Stimulated activated naive CD4-positive, alpha-beta T cell treated with Interleukin-2 at 50 U/mL for 16 hours (primary cell): ENCODE measurements at places on chromosomes 4 and X.

GRCh38 chr4:3062471-3062870 lies 11.9 kb downstream of the HTT-AS start:
- no peak for DNase-seq

DNA sequence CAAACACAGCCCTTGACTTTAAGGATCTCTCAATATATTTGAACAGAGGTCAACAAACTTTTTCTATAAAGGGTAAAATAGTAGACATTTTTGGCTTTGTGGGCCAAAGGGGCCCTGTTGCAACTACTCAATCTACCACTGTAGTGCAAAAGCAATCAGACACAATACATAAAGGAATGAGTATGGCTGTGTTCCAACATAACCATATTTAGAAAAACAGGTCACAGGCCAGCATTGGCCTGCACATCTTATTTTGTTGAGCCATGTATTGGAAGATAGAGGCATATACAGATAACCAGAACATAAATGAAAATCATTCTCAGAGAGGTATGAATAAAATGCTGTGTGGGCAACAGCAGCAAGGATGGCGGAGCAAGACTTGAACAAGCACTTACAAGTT lies 49.8 kb downstream of the MID1 start:
- no peak for DNase-seq

- DNase-seq: no peak
Observed at GRCh38 chr4:105225500-105225899, 78.8 kb downstream of the TET2 start.

DNA sequence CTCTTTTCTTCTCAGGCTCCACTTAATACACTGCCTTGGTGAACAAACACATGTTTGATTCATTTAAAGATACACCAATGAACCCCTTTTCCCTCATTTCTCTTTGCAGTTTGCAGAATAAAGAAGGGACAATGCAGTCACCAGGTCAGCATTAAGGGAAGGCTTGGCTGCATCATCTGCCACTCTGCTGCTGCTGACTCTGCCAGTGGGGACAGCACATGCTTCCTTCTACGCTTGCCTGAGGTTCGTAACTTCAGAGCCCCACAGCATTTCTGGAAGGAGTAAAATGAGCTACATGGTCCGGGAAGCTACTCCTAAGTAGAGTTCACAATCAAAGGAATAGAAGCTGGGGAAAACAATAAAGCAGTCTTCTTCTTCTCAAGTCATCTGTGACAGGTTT lies 178.9 kb upstream of the GATB start:
- DNase-seq: no peak

GRCh38 chr4:102317459-102317858 lies 27.8 kb downstream of the SLC39A8 start:
- no peak for DNase-seq

DNA sequence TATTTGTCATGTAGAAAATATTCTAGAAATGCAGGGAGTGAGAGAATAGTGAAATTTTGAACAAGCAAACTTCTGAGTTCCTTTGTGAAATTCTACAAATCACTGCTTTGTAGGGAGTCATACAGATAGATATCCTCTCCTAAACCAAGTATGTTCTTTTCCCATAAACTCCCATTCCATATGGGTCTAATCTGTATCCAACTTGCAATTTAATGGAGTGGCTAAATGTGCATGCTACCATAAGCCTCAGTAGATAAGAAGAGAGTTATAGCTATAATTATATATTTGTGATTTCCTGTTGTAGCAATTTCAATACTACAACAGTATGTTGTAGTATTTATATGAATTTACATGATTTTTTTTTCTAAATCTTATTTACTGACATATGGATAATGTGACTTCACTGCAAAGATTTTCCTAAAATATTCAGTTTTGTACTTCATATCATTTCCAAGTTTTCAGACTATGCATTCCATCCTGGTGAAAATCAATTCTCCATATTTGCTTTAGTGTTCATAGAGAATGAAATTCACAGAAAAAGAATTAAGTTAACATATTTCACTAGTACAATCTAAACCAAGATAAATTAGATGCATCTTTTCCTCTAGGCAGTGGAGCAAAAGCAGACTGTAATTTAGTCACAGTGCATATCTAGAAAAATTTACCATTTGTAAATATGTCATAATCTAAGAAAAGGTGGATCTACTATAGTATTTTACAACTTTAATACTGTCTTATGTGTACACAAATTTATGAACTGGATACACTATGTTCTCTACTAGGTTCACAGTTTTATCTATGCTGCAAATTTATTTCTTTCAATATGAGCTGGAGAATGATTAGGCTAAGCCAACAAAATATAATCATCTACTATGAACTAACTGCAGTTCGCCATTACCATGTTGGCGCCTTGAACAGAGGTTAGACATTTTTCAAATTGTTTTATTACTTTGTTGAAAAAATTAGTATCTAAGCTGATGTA lies 372.9 kb upstream of the NDST3 start:
- DNase-seq: no peak

- no peak for DNase-seq
Observed at GRCh38 chr4:108191269-108191914, 22.7 kb upstream of the LEF1 start.

- no peak for DNase-seq
Observed at GRCh38 chr4:173039617-173040577, 128.7 kb upstream of the GALNT7 start.

DNA sequence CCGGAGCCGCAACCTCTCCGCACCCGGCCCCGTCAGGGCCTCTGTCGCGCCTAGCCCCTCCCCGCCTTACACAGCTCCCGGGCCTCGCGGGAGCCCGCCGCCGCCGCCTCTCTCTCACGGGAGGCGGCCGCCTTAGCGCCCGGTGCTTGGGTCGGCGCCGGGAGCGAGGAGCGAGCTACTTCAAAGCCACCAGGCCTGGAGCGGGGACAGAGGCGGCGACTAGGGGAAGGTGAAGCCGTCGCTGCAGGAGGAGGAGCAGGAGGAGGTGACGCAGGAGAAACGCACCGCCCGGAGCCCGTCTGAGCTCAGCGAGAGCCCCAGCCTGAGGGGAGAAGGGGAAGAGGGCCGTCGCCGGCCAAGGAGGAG lies 250 bp downstream of the USP9X start:
- DNase-seq: peak; percentile 61

GRCh38 chr4:26784207-26784865 lies 76.3 kb upstream of the STIM2 start:
- DNase-seq: no peak

DNA sequence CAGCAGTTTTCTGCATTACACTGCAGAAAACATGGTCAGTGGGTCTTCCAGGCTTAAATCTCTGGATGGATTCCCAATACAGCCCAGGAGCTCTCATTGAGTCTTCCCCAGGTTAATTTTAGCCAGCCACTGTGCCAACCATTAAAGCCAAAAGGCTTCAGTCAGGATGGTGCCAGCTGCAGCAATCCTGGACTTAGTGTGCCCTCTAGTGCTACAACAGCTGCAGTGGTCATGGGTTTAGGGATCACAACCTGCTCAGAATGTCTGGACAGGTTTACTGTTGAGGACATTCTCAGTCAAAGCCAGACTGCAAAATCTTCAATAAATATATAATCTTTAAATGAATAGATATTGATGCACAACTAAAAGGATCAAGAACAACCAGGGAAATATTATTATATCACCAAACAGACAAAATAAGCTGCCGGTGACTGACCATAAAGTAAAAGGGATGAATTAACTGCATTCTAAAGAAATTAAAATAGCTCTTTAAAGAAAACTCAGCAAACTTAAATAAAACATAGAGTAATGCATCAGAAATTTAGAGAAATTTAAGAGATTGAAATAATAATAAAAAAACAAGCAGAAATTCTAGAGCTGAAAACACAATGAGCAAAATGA lies 639.9 kb downstream of the SPOCK3 start:
- no peak for DNase-seq

DNA sequence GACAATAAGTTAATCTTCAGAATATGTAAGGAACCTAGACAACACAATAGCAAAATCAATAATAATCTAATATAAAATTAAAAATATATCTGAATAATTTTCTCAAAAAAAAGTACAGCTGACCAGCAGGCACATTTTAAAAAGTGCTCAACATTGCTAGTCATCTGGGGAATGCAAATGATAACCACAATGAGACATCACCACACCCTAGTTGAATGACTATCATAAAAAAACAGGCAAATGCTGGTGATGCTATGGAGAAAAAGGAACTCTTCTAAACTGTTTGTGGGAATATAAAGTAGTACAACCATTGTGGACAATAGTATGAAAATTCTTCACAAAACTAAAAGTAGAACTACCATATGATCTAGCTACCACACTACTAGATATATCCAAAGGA lies 956.9 kb upstream of the NDST4 start:
- no peak for DNase-seq

GRCh38 chr4:95867919-95868318 lies 28.0 kb downstream of the PDHA2 start:
- DNase-seq: no peak

- DNase-seq: no peak
Observed at GRCh38 chr4:5752376-5753184, 41.6 kb downstream of the EVC start.

DNA sequence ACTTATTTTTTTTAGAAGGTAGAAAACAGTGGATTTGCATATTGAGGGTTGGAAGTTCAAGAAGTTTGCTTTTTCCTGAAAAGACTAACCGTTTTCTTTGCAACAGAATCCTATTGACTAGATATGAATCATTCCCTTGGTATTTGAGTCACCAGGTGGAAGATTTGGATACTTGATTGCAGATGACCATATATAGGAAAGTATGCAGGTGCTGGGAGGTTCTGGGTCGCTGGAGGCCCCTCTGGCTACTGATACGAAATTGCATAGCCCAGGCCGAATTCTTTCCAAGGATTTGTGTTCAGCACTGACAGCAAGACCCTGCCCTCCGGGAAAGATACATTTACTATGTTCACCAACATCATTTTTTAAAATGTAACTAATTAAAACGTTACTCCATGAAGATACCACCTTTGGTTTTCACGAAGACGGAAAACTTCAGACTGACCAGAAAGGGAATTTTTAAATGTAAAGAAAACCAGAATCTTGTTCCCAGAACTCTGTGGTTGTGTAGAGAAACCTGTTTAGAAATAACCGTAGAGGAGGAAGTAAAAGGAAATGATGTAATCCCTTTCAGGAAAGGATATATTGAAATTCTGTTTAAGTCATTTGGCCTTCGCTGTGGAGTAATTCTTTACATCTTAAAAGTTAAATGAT lies 946 bp downstream of the ANXA3 start:
- DNase-seq: no peak

GRCh38 chr4:94359838-94360237 lies 17.2 kb upstream of the HPGDS start:
- no peak for DNase-seq

DNA sequence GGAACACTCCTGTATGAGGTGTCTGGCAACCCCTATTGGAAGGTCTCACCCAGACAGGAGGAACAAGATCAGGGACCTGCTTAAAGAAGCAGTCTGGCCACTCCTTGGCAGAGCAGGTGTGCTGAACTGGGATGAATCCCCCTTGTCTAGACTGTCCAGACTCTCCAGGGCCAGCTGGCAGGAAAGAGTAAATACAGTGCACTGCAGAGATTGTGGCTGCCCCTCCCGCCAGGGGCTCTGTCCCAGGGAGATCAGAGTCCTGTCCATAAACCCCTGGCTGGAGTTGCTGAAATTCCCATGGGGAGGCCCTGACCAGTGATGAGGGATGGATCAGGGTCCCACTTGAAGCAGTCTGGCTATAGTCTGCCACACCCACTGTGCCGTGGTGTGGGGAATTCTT lies 17.7 kb downstream of the STPG2 start:
- no peak for DNase-seq

- DNase-seq: no peak
Observed at GRCh38 chr4:2722033-2722432, 34.1 kb downstream of the TNIP2 start.

DNA sequence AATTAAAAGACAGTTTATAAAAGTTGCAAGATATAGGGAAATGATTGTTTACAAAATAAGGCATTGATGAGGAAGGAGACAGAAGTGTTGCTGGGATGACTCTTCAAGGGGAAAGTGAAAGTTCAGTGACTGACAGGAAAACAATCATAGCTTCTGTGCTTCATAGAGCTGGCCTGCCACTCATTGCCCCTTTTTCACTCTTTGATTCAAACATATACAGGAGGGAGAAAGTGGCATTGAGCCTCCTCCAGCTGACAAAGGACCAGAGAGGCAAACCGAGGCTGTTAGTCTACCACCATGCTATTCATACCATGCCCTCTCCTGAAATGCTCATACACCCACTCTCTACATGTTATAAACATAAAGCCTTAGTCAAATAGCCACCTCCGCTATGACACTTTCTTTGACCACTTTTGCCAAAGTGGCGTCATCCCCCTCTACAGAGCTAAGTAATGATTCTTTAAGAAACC lies 79.2 kb upstream of the ATOH1 start:
- DNase-seq: no peak

- DNase-seq: no peak
Observed at GRCh38 chr4:17182888-17183287, 284.4 kb upstream of the LDB2 start.

- no peak for DNase-seq
Observed at GRCh38 chrX:56066016-56066415, 166.1 kb upstream of the KLF8 start.

DNA sequence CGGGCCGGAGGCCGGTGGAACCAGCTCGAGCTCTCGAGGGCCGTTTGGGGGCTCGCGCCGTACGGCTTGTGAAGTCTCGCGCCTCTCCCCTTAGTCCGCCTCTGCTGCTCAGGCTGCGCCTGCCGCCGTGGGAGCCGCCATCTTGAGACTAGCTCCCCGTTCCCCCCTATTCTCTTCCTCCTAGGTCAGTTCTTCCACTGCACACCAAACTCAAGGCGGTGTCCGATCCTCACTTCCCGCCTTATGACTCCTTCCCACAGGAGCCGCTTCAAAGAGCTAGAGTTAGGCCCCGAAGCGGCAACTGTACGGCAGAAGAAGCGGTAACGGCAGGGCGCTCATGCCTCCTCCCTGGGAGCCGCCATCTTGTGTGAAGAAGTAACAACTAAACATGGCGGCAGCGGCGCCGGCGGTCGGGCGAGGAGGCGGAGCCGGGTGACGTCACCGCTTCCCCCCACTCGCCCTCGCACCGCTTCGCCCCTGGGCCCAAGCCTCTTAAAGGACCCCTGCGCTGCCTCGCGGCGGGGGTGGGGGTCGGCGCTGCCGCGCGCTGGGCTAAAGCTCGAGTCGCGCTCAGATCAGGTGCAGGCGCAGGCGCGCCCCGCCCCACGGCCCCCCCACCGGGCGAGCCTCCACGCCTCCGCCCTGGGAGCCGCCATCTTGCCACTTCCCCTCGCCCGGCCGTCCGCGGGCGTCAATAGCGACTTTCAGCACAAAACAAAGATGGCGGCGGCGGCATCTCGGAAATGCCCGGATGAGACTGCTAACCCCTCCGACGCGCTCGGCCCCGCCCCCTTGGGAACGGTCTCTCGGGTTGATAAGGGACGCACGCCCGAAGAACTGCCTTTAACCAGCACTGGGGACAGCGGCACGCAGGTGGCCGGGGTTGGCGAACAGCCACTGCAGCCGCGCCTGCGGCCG lies at the start of gene HCFC1:
Gene HCFC1 (minus strand): TSS at position 369 of the 918 bp plus-strand sequence. CDS start 978 bp downstream, outside the sequence.
- DNase-seq: peak; percentile 91

GRCh38 chrX:39311646-39312045 lies 510.4 kb downstream of the MID1IP1 start:
- no peak for DNase-seq

- DNase-seq: no peak
Observed at GRCh38 chr4:156992943-156993342, 21.3 kb upstream of the PDGFC start.

- no peak for DNase-seq
Observed at GRCh38 chr4:117900832-117901231, 133.5 kb upstream of the NDST3 start.
